ENCODE measurements at places on chromosomes 16 and 17.

DNA sequence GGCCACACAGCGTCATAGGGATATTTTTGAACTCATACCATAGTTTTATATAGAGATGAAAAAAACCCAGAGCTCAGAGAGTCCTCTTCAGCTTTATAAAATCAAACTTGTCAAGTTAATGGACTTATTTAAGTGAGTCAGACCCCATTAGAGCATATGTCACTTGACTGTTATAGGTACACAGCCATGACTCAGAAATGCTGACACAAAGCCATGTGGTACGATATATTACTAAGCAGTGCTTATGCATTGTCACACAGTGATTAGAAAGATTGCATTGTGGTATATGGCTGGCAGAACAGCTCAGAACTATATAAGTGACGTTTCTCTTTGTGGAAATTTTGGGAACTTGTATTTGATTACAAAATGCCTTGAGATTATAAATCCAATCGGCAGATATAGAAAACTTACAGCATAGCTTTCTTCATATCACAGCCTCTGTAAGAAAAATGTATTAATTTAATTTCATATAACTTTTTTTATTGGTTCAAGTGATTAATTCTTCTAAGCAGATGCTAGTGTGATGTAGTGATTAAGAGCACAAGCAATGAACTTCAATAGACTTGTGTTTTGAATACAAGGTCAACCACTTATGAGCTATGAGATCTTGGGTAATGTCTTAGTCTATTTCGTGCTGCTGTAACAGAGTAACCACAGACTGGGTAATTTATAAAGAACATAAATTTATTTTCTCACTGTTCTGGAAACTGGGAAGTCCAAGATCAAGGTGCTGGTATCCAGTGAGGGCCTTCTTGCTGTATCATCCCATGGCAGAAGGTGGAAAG is 25.8 kb upstream of the GINS3 start:
- DNase-seq = no peak

DNA sequence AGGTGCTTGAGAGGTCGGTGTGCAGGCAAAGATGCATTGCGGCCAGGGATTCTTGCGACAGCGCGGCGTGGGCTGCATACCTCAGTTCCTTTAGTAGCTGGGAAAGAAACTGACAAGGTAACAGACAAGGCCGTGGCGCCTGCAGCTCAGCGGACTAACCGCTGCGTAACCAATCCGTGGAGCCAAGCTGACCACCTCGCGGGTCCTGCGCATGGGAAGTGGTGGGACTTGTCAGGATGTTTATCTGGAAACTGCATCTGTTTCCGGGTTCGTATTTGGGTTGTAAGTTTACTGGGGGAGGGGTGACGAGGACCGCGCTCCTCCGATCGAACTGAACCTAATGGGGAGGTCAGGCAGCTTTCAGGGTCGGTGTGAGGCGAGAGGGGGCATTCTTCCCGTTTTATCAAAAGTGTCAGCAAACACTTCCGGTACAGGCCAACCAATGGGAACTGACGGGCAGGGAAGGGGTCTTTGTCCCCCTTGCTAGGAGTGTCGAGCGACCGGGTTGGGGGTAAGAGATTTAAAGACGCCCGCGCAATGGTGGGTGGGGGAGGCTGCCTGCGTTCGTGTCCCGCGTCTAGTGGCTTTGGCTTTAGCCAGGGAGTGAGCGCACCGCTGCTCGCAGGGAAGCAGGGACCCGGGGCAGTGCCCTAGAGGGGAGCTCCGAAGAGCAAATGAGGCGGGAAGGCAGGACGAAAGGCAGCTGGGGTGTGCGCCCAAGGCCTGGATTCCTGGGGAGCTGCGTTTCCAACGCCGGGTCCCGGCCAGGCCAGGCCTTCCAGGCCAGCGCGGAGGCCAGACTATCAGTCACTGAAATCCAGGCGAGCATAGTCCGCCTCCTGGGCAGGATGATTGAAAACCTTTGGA is 7.0 kb downstream of the IRX6 start:
- DNase-seq = no peak

DNA sequence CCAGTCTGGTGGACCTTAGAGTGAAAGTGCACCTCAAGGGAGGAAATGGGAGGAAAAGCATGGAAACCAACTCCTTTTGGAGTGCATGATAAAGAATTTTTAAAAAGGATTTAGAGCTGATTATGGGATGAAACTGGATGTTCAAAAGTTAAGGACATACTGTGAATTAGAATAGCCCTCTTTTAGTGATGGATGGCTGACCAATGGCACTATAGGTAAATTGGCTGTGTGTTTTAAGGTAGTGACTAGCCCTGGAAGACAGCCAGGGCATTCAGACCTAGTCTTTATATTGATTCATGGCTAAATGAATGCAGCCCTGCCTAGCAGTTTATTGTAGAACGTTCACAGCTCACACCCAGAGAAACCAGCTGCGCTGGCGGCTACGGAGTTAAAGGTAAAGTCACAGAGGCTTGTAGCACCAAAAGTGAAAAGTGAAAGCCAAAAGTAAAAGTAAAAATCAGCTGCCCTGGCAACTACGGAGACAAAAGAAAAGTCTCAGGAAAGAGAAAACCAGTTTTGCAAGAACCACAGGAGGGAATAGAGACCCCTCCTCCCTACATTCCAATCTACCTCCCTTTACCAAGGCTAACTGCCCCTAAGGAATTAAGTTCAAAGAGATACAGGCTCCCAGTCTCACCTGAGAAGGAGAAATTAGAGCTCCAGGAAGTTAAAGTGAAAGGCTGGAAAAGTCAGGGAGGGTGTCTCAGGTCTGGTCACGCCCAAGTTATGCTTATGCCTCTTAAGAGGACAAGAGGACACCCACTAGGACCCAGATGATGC is 21.8 kb downstream of the ACSM1 start:
- DNase-seq = no peak

GRCh38 chr17:11204991-11205390 is 36.0 kb upstream of the SHISA6 start:
- DNase-seq = no peak

DNA sequence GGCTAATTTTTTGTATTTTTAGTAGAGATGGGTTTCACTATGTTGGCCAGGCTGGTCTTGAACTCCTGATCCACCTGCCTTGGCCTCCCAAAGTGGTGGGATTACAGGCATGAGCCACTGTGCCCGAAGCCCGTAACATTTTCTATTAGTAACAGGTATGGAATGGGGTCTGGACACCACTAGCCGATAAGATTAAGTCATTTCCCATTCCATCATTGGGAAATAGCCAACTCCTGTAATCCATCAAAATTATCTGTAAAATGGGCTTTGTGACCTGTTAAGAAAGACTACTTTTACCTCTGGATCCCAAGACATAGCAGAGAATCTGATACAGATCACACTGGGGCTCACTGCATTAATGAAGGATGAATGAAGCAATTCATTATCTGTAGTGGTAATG is 3.9 kb upstream of the LUC7L3 start:
- no peak for DNase-seq

DNA sequence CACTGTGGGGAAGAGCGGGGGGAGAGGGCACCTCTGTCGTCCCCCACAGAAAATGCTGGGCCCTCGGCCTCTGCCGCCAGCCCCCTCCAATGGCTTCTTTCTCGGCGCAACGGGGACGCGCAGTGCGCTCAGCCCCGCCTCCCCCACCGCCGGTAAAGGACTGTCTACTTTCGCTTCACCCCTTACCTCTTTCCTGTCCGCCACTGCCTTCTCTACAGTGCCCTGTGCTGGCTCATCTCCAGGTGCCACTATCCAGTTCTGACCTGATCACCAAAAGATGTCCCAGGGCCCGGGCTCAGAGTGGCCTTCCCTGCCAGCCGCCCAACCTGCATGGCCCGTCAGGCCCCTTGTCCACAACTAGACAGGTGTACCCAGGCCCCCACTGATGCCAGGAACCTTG is 7.3 kb downstream of the ENDOV start:
- DNase-seq = no peak

- no peak for DNase-seq
Observed at GRCh38 chr17:70172923-70173322, 3.6 kb downstream of the KCNJ2 start.

GRCh38 chr16:24991349-24991748 is 23.8 kb downstream of the ARHGAP17 start:
- no peak for DNase-seq

GRCh38 chr17:15651583-15652110 is 32.1 kb upstream of the FBXW10B start:
- DNase-seq = no peak

GRCh38 chr17:57956291-57957119 is 1.3 kb upstream of the CUEDC1 start:
- DNase-seq = no peak

DNA sequence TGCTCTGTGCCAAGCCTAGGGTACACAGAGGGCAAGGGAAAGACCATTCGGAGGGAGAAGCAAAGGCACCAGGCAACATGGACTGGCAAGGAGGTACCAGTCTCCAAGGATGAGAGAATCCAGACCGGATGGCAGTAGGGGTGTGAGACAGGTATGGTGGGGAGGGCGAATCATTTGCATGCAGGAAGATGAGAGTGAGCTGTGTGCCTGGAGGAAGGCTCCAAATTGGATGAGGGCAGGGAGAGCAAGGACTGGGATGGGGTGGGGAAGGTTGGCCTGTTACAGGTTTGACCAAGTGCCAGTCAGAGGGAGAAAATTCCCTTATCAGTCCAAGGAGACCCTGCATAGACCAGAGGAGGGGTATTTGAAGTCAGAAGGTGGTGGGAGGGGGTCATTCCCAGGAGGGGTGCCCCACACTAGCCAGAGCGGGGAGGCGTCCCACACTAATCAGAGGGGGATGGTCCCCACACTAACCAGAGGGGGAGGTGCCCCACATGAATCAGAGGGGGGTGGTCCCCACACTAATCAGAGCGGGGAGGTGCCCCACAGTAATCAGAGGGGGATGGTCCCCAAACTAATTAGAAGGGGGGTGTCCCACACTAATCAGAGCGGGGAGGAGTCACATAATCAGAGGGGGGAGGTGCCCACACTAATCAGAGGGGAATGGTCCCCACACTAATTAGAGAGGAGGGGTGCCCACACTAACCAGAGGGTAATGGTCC is 737 bp downstream of the CANT1 start:
- DNase-seq = no peak

DNA sequence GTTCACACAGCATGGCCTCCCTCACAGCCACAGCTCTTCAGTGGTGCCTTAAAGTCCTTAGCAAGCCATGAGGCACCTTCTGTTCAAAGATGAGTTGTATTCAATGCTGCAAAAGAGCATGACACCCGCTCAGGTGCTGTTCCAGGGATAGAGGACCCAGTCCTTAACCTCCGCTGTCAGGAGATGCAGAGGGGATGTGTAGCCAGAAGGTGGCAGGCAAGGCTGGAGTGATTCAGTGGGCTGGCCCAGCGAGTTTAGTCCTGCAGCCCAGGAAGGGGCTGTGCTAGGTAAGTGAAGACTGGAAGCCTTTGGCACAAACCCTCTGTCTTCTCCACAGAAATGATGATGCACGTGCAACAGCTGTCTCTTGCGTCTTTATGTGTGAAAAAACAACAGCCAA is 25.0 kb upstream of the ADAM11 start:
- DNase-seq = no peak

- no peak for DNase-seq
Observed at GRCh38 chr16:66359012-66359411, 7.5 kb upstream of the CDH5 start.

- DNase-seq = no peak
Observed at GRCh38 chr16:66491716-66492064, 58.2 kb downstream of the TK2 start.

DNA sequence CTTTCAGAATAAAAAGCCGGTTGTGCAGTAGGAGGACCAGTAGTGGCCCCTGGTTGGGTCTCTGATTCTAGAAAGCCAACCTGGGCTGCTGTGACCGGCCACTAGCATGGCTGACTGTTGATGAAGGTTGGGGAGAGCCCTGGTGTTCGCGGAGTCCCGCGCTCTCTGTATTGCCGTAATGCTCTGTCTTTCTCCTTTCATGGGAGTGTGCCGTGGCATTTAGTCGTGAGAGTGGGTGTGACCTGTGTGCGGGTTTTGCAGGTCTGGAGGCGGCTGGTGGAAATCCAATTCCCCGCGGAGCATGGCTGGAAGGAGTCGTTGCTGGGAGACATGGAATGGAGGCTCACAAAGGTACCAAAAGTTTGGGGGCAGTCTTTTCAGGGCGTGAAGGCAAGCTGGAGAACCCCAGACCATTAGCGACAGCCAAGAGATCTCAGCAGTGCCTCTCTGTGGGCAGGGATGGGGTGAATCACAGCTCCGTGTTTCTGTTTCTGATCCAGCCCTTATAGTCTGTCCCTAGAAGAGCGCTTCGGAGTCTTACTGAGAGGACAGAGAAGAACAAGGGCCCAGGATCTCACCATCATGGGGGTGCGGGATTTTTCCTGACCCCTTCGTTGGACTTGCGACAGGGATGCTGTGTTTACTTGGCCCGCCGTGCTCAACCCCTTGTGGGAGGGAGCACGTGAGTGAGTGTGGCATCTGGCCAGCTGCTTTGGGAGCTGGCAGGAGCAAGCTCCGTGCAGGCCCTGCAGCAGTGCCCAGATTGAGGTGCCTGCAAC is 56.5 kb downstream of the RNF213 start:
- DNase-seq = no peak

- DNase-seq = no peak
Observed at GRCh38 chr16:72921106-72921505, 126.8 kb downstream of the ZFHX3 start.

DNA sequence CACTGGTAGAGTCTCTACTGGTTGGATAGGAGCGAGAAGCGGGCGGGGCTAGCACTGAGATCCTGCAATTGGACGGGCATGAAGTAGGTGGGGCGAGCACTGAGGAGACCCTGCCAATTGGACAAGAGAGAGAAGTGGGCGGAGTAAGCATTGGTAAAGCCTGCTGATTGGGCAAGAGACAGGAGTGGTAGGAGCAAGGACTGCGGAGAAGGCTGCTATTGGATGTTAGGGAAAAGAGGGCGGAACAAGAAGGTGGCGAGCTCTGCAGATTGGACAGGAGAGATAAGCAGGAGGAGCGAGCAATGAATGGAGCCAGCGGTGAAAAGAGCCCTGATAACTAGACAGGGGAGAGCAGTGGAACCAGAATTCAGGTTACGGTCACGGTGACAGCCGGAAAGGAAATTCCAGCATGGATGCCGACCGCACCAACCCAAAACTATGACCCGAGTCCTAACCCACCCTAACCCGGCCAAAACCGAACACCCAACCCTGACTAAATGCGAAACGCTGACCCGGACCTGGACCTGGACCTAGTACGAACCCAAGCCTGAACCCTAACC is 4.8 kb downstream of the SCGB1C2 start:
- no peak for DNase-seq

GRCh38 chr17:47179141-47179540 is 10.0 kb downstream of the CDC27 start:
- DNase-seq = no peak
